ENCODE measurements at places on chromosomes 3 and 15.

DNA sequence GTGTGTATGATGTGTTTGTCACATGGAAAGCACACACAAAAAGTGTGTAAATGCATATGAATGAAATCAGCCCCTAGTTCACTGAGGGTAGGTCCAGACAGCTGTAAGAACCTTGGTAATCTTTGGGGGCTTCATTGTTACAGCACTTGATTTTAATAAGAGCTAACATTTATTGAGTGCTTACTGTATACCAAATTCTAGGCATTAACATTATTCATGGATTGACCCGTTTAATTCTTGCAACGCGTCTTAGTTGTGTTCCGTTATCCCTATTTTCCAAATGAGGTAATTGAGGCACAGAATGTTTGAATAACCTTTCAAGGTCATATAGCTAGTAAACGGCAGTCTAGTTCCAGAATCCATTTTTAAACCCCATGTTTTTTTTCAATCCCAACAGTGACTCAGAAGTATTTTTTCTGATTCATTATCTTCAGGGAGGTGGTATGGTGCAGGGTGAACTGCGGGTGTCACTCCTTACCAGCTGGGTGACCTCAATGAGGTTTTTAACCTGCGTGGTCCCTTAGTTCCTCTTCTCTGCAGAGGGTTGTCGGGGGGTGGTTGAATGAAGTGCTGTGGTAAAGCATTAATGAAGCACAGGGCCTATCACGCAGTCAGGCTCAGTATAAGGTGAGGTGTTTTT lies 14.2 kb downstream of the RAB8B start:
- DNase-seq = no peak

- no peak for DNase-seq
Observed at GRCh38 chr3:132180337-132180791, 136.8 kb upstream of the ACP3 start.

DNA sequence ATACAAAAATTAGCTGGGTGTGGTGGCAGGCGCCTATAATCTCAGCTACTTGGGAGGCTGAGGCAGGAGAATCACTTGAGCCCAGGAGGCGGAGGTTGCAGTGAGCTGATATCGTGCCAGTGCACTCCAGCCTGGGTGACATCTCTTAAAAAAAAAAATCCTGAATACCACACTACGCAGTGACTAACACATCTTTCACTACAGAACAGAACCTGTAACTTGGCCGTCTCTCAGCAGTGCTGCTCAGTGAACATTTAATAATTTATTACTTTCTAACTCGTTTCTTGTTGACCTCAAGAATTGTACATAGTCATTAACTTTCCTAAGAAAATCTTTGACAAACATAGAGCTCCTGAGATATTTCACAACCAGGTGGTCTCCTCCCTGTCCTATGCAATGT lies 3.8 kb downstream of the GREM1 start:
- no peak for DNase-seq

GRCh38 chr15:95129574-95129973 lies 898.2 kb downstream of the MCTP2 start:
- no peak for DNase-seq

- DNase-seq = no peak
Observed at GRCh38 chr3:168801794-168802193, 706.1 kb upstream of the GOLIM4 start.

DNA sequence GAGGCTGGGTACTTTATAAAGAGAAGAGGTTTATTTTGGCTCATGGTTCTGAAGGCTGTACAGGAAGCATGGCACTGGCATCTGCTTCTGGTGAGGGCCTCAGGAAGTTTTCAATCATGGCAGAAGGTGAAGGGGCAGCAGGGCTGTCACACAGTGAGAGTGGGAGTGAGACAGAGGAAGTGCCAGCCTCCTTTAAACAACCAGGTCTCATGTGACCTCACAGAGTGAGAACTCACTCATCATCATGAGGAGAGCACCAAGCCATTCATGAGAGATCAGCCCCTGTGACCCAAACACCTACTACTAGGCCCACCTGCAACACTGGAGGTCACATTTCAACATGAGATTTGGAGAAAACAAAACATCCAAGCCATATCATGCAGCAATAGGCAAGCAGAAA lies 9.3 kb upstream of the RFTN1 start:
- no peak for DNase-seq

DNA sequence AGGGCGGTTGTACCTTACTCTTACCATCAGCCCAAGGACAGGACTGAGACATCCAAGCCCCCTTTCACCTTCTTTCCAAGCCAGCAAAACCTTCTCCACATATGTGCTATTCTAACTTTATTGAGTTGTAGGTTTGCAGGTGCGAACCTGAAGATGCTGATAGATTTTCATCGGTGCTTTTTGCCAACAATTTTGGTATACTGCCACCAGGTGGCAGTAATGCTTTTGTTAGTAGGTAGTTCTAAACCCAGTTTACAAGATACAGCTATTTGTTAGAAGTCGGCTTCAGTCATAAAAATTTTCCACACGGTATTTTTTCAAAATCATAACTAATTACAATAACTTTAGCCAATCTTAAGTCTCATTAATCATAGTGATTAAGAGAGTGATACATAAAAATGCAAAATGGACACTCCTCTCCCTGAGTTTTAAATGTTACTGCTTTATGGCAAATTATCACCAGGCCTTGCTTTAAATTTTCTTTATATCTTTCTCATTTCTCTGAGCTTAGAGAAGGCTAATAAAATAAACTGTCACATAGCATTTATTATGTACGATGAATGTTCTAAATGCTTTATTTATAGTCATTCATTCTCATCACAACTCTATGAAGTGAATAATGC lies 636 bp downstream of the TBC1D21 start:
- DNase-seq = no peak

- DNase-seq = no peak
Observed at GRCh38 chr15:64158363-64159134, 4.3 kb downstream of the PPIB start.

- DNase-seq = no peak
Observed at GRCh38 chr3:140523600-140523999, 154.3 kb upstream of the TRIM42 start.

GRCh38 chr3:56291244-56291680 lies 177.0 kb downstream of the ERC2 start:
- DNase-seq = no peak

- DNase-seq = no peak
Observed at GRCh38 chr3:39542588-39542988, 75.1 kb downstream of the MOBP start.

DNA sequence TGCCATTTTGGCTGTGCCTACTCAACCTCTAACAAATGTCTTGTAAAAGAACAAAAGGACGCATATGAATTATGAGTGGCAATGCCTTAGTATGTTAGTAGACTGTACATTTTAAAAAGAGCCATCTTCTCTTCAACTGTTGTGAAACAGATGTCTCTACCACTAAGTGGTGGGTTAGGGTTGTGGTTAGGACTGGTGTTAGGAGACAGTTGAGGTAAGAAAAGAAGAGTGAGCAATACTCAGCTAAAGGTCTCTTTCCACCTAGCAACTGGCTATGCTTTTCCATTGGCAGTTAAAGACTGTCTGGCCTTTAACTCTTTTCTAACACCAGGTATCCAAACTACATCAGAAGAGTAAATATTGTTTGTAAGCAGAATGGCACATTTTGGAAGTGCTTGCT lies 221.7 kb upstream of the TBC1D5 start:
- DNase-seq = no peak

DNA sequence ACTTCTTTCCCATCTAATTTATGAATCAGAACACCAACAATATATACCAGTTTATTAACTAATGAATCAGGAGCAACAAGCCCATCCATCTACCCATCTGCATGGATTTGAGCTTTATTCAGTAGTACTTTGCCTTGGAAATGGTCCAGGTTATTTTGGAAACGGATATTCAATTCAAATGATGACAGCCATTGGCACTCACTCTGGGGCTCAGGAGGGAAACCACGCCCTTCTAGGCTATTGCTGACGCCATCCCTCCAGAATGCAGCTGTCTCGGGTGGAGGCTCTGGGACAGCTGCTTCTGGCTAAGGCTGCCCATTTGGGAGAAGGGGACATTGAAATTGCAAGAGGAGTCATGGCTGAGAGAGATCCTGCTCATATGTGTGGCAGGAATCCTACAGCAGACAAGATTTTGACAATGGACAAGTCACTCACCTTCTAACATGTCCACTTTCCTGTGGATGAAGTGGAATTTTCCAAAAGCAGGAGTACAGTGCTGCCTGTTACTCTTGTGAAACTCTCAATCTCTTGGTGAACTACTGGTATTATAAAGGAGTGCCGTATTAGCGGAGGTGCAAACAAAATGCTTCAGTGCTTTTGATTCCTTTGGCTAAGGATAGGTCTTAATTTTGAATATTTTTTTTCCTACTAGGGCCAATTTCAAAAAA lies 29.3 kb upstream of the TRAK1 start:
- DNase-seq = no peak

GRCh38 chr3:37910671-37911400 lies 49.2 kb downstream of the CTDSPL start:
- no peak for DNase-seq

DNA sequence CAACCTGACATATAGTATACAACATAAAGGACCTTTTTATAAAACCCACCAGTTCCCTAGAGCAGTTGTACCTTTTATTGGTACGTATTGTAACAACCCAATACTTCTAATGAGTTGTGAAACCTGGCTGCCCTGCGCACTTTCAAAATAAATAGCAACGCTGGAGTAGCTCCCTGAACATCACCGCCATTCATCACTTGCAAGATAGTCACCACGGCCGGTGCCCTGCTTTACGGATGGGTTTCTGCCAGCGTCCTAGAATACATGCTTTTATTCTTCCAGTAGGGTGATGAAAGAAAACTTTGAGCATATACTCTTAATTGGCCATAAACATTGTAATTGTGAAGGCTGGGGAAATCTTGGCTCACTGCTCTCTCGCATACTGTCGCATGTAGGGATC lies 220.7 kb downstream of the TBL1XR1 start:
- no peak for DNase-seq
